ENCODE measurements at places on chromosomes 5 and 9.

- peak; percentile 58 for DNase-seq
Observed at GRCh38 chr9:128191406-128192046, at the start of gene CIZ1. Gene CIZ1, minus strand, starts transcription at chr9:128191572. Its CDS starts 715 bp downstream, at chr9:128190857.

- DNase-seq: no peak
Observed at GRCh38 chr9:87834357-87834756, 48.3 kb upstream of the SPATA31E1 start.

- DNase-seq: no peak
Observed at GRCh38 chr5:156942064-156942463, 21.0 kb downstream of the TIMD4 start.

GRCh38 chr9:87475463-87475862 lies 22.2 kb upstream of the DAPK1 start:
- no peak for DNase-seq

- DNase-seq: no peak
Observed at GRCh38 chr5:133715216-133715615, 102.9 kb upstream of the FSTL4 start.

DNA sequence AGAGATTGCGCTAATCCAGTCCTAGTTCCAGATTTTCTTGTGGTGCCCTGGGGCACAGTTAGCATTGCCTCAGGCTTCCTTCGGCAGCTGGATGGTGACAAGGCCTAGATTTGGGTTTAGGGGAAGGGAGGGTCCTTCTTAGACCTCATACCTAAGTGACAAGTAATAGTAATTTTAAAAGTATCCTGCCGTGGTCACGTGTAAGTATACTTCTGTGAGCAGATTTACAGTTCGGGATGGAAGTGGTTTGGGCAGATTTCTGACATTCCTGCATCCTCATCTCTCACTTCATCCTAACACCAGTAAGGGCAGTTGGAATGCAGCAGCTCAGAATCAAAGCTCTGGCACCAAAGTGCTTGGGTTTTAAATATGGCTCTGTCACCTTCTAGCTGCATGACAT lies 71.6 kb downstream of the LRRC70 start:
- DNase-seq: no peak

- no peak for DNase-seq
Observed at GRCh38 chr5:172443441-172444109, 10.8 kb downstream of the SH3PXD2B start.

GRCh38 chr9:114369216-114370130 lies 18.3 kb downstream of the AKNA start:
- no peak for DNase-seq

DNA sequence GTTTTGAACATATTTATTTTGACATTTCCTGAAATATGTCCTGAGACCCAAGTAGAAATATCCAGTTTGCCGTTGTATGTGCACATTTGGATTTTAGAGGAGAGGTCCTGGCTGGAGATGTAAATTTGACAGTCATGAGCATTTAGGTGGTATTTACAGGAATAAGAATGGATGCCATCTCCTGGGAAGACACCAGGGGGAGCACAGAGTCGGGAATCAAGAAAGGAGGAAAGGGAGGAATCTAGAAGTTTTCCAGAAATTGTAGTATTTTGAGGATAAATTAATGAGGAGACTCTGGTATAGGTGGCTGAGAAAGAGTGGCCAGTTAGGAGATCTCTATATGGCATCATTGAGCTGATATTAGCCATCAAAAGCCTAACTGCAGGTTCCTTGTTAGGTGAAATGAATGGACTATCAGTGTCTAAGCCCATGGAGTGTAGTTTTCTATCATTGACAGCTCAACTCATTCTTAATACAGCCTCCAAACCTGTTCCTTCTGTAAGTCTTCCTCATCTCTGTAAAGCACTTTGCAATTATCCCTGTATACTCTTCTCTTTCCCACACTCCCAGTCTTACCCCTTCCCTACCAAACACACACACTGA lies 7.2 kb downstream of the GAPT start:
- DNase-seq: no peak

GRCh38 chr9:91376239-91376638 lies 14.5 kb upstream of the AUH start:
- no peak for DNase-seq

DNA sequence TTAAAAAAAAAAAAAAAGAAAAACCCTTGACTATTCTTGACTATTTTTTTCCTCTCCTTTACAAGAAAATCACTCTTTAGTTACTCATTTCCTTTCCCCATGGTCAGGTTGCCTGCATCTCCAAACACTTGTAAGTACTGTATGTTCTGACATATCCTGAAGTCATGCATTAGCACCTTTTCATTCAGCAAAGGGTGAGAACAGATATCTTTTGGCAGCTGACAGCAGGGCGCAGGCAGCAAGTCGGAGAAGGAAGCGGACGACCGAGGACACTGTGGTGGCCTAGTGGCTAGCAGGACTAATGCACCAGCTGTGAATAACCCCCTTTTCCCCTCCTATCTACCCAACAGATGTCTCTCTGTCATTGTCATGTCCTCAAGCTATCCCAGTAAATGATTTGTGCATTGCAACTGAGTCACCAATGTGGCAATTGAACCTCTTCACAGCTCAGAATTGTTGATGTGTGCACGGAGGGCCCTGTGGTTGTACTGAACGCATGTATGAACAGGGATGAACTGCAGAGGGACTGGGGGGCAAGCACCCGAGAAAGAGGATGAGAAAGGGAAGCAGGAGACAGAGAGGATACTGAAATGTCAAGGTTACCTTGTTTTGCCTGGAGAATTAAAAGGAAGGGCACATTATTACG lies 996.0 kb upstream of the ARRDC3 start:
- no peak for DNase-seq

GRCh38 chr5:97658116-97658900 lies 475.3 kb upstream of the RIOK2 start:
- no peak for DNase-seq

- DNase-seq: no peak
Observed at GRCh38 chr5:130545291-130545690, 619.8 kb downstream of the HINT1 start.

GRCh38 chr5:154371687-154372086 lies 74.1 kb upstream of the SAP30L start:
- DNase-seq: no peak

DNA sequence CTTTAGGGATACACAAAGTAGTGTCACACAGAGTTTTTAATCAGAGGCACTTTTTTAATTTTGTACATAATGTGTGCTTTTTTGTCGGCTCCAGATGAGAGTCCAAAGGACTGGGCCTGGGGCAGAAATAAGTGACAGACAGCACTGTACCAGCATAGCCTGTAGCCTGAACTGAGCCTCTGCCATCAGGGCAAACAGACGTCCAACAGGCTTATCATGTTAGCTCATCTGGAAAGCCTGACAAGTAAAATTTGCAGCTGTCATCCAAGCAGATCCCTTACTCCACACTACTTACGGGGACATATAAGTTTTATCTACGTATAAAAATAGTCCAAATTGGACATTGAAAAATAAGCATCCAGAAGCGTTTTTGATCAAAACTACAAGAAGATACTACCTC lies 233.1 kb upstream of the GAS1 start:
- DNase-seq: no peak

GRCh38 chr5:143923634-143924266 lies 111.8 kb downstream of the HMHB1 start:
- DNase-seq: no peak

- DNase-seq: no peak
Observed at GRCh38 chr5:77213601-77214000, 3.1 kb downstream of the PDE8B start.

DNA sequence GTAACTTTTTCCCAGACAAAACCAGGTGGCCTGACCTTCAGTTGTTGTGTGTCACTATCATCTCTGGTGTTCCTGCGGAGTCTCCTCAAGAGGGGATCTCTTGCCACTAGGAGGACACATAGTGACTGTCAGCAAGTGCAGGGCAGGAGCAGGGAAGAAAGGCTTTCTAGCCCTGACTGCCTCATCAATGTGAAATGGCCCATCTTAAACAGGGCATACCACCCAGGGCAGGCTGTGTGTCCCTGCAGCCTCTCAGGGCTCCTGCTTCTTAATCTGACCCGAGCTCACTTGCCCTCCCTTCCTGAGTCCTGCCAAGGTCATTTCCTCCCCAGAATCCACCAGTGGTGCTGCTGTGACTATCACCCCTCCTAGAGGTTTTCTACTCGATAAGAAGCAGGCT lies 57.4 kb upstream of the SIMC1 start:
- no peak for DNase-seq

- DNase-seq: no peak
Observed at GRCh38 chr5:170441393-170441784, 52.2 kb upstream of the KCNMB1 start.

DNA sequence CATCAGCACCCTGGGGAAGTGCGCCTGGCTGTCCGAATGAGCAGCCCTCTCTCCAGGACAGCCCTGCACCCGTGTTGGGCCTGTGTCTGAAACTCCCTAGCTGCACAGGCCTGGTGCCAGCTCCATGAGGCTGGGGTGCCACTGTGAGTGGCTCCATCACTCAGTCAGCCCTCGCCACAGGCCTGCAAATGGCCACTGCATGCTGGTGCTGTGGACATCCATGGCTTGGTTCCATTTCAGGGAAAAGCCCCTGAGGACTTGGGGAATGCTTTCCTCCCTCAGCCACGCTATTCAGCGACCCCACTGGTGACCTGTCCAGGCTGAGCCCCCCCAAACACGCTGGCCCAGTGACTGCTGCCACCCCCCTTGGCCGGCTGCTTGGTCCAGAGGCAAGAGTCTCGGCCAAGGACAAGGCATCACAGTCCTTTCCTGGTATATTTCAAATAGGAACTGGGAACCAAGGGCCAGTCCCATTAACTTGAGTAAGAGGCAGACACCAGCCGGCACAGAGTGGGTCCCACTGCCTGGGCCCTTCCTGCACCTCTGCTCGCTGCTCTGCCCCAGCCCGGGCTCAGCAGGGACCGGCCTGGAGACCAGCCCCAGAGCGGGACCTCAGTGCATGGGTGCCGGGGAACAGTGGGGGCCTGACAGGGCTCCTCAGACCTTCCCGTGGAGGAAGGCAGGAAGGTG lies 181.3 kb downstream of the AUH start:
- no peak for DNase-seq

- no peak for DNase-seq
Observed at GRCh38 chr9:13358128-13358527, 78.6 kb upstream of the MPDZ start.

GRCh38 chr9:121883281-121884056 lies 209.6 kb downstream of the TTLL11 start:
- no peak for DNase-seq

DNA sequence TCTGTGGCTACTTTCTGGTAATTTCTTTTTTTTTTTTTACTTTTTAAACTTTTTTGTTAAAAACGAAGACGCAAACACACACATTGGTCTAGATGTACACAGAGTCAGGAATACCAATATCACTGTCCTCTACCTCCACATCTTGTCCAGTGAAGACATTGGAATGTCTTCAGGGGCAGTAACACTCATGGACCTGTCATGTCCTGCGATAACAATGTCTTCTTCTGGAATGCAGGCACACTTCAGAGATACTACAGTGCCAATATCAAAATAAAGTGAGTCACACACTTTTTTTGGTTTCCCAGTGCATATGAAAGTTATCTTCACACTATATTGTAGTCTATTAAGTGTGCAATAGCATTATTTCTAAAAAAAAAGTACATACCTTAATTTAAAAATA lies 175.9 kb downstream of the ARRDC3 start:
- DNase-seq: no peak

GRCh38 chr5:116626272-116626723 lies 51.7 kb upstream of the SEMA6A start:
- no peak for DNase-seq

DNA sequence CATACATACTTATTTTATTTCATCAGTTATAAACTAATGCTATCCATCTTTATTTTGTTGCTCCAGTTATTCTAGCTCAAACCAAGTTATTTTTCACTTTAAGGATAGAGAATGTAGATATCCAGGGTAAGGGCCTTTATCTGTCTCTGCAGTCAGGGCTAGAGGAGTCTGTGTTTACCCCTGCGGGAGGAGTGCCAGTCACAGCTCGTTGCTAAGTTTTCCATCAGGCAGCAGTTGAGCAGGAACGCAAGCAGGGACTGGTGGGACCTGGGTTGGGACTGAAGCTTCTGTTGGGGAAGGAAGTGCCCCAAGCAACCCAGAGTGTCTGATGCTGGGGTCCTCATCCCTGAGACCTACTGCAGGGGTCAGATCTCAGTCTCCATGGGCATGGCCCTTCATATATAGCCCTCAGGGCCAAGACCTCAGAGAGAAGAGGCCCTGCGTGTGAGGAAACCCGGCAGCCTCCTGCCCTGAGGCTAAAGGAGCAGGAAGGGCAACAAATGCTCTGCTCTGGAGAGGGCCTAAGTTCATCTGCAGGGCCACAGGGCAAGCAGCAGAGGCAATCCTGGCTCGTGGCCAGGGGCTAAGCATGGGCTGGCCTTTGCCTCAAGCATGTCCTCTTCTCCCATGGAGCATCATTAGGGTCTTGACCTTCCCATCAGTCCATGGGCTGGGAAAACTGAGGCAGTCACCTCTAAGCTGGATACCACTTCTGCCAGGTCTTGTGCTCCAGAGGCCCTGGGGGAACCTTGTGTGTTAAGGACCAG lies 6.6 kb downstream of the SLC22A4 start:
- no peak for DNase-seq

DNA sequence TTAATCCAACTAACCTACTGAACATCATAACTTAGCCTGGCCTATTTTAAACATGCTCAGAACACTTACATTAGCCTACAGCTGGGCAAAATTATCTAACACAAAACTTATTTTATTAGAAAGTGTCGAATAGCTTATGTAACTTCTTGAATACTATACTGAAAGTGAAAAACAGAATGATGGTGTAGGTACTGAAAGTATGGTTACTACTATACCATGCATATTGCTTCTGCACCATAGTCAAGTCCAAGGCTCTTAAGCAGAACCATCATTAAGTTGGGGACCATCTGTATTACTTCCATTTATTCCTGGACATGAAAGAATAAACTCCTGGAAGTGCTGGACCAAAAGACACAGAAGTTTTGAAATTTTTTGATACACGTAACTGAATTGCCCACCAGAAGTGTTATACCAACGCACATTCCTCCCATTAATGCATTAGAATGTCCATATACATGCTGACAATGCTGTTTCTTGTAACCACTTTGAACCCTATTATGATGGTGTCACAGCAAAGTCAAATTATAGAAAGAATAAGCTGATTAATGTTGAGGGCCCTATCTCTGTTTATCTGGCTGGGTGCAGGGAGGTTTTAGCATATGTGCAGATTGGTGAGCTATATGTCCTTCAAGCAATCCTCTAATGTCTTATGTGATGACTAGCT lies 375.7 kb downstream of the ACTL7B start:
- no peak for DNase-seq

- no peak for DNase-seq
Observed at GRCh38 chr5:173808079-173808808, 79.9 kb upstream of the CPEB4 start.

Data from activated CD4-positive, alpha-beta T cell treated with anti-CD3 and anti-CD28 coated beads for 1 hour (primary cell).